Right atrium auricular region (tissue), 2 donors: ENCODE measurements at places on chromosomes 3 and 15. TPM values are rescaled to one million over a fixed set of nuclear protein-coding genes. Genes with fewer than 3 reads are reported as not detected.

FBXL2 gene
- 2.0 TPM for total RNA-seq

DNA sequence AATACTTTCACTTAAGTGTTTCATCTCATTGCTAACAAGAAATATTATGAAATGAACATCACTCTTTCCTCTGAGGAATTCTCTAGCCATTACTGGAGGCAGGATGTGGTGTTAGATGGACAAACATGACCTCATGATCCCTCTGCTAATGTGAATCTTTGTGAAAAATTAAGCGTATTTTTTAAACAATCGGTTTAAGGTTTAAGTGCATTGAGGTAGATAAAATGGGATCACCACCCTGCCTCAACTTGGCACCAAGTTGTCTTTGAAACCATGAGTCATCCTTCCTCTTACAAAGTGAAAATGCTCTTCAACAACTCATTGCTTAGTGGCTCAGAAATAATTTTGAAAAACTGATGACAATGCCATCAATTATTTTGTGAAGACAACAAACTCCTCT, 76.0 kb upstream of the DCBLD2 start:
- H3K36me3 ChIP-seq, result no peaks in the 10 kb centered on the region
- no peak for DNase-seq
- H3K4me3 ChIP-seq, result no peak overlapping the region
- H3K27me3 ChIP-seq, result no peaks in the 10 kb centered on the region

MESP2 gene
- total RNA-seq, result not detected

DNA sequence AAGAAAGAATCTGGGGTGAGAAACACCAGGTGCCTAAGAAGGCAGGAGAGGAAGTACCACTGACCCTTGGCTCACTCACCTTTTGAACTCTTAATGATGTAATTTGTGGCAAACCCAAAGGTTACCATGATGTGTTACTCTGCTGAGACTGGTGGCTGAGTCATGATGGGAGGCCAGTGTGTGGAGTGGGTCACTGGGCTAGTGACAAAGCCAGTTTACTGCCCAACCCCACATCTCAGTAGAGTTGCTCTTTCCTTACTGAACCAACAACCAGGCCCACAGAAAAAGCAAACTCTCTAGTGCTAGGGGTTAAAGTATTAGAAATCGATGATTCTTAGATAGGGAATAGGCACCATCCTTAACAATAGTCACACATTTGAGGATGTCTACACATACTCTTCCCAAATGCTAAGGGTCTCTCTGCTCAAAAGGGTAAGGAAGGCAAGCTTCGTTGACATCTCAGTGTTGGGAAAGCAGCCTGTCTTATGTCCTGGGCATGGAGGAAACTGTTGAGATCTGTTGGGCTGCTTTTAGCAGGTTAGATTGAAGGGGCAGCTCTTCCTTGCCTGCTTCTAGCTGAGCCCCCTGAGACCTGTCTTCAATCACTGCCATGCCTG, 3.1 kb downstream of the RBP2 start:
- H3K36me3 ChIP-seq, result no peaks in the 10 kb centered on the region
- H3K27me3 ChIP-seq, result no peaks in the 10 kb centered on the region
- H3K27ac ChIP-seq, result no peak overlapping the region
- no peak overlapping the region for H3K4me3 ChIP-seq
- peaks cover 7% of the 10 kb centered on the region for H3K4me1 ChIP-seq
- no peak for DNase-seq

DNA sequence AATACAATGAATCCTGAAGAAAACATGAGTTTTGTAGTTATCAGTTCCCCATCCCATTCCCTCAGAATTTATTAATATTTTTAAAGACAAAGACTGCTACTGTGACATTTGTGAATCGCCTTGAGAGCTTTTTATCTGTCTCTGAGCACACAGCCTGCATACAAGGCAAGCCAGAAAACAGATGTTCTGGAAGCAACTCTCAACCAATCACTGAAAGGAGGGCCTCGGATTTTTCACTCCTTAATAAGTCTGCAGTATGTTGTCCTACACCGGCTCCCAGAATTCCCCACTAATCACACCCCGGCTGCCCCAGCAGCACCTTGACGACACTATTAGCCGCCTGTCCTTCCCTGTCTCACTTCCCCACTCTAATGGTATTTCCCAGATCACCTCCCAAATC, 138.5 kb downstream of the ZNF621 start:
- no peaks in the 10 kb centered on the region for H3K4me1 ChIP-seq

DNA sequence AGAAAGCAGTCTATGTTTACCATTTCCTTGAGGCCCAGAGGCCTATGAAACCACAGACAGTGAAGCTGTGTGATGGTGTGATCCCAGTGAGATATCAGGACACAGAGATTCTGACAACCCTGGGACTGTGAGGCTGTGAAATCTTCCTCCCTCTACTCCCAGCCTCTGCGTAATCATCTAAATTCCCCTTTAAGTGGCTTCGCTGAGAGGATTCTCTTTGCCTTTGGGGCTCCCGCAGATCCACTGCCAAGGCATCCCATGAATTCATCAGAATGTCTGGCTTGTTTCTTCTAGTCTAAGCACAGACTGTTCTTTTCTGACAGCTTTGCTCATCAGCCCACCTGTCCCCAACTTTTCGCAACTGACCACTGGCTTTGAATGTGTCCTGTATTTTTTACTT, 901.2 kb upstream of the NR2F2 start:
- H3K27me3 ChIP-seq, result no peaks in the 10 kb centered on the region
- no peak for DNase-seq
- no peak overlapping the region for H3K27ac ChIP-seq
- no peak overlapping the region for H3K4me3 ChIP-seq
- H3K36me3 ChIP-seq, result no peaks in the 10 kb centered on the region

DNA sequence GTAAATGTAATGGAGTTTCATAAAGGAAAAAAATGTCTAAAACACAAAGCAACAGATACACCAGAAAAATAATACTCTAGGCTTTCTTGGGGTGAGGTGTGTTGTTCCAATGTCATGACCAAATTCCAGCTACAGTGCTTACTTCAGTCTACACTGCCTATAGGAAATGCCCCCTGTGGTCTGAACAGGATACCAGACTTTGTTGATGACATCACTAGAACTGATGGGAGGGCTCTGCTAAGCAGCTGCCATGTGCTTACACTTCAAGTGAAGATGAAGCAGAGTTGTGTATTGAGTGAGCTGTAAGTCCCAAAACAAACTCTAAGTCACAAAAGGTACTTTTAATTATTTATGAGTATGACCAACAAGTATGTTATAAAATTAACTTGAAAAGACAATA, 456.1 kb upstream of the IL12A start:
- no peak for DNase-seq
- no peaks in the 10 kb centered on the region for H3K27me3 ChIP-seq

DNA sequence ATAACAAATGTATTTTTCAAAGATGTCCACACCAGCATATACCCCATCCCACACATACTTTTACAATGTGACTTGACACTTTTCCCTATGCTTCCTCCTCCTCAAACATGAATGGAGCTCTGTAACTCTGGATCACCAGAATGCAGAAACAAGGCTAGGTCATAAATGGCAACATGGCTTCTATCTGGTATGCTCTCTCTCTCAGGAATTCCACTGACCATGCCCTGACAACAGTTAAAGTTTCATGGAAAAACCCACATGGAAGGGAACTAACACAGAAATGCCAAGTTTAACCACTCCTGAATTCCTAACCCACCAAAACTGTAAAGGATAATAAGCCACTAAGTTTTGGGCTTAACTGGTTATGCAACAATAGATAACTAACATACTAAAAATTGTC, 19.9 kb downstream of the MYO9A start:
- no peaks in the 10 kb centered on the region for H3K36me3 ChIP-seq
- DNase-seq, result no peak
- H3K27ac ChIP-seq, result no peak overlapping the region

NR1I2 gene
- total RNA-seq, result 0.82 TPM

EIF2A gene
- total RNA-seq, result 86.7 TPM

GRCh38 chr3:123244128-123244527, 42.4 kb downstream of the SEC22A start:
- no peak for DNase-seq
- no peaks in the 10 kb centered on the region for H3K27me3 ChIP-seq
- no peak overlapping the region for H3K27ac ChIP-seq
- no peak overlapping the region for H3K4me3 ChIP-seq
- H3K36me3 ChIP-seq, result peaks cover 3% of the 10 kb centered on the region

OR5K2 gene
- total RNA-seq, result not detected

- H3K4me3 ChIP-seq, result no peak overlapping the region
- H3K4me1 ChIP-seq, result peaks cover 27% of the 10 kb centered on the region
- no peak for DNase-seq
- H3K27ac ChIP-seq, result peak overlapping the region; percentile 42
Measured at GRCh38 chr3:126961791-126962461, 21.0 kb upstream of the PLXNA1 start.

DNA sequence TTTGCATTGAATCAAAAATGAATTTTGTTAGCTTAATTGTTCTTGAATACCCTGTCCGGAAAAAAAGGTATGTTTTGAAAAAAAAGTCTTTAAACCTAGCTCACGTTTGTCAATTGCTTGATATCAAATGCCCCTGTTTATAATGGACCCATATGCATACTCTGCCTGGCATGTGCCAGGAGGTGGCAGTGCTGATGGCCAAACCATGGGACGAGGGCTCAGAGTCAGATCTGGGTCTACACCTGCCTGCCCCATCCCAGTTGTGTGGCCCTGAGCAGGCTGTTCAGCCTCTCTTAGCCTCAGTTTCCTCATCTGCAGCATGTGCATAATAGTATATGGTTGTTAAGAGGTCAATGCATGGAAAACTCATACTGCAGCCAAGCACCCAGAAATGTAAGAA, 38.8 kb downstream of the PRKCD start:
- no peak overlapping the region for H3K4me3 ChIP-seq
- no peaks in the 10 kb centered on the region for H3K27me3 ChIP-seq
- no peak for DNase-seq
- no peaks in the 10 kb centered on the region for H3K36me3 ChIP-seq
- H3K27ac ChIP-seq, result no peak overlapping the region
- H3K4me1 ChIP-seq, result peaks cover 14% of the 10 kb centered on the region

DNA sequence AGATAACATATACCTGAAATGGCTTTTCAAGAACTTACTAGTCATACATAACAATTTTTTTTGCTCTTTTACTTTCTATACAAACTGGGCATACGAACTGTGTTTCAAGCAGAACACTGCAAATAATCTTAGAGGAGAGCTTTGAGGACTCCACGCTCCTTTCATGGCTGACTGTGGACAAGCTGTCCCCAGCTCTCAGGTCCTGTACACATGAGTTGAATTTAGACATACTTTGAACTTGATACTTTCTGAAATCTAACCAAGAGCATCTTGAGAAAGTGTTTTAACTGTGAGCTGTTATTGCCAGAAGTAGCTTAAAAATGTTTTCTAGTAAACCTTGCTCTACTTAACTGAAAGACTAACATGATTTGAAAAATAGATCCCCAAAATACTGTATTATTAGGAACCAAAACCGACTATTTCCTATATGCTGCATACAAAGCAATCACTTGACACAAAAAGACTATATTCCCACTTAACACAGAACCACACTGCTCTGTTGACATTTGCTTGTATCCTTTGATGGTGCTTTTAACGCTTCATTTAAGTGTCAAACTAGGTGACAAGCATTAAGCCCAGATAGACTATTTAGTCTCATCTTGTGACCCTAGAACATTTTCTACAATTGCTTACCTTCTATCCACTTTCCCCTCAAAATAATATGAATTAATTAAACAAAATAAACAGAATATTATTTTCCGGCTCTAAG, 755.8 kb downstream of the ROBO1 start:
- H3K4me3 ChIP-seq, result no peak overlapping the region
- no peak overlapping the region for H3K27ac ChIP-seq
- DNase-seq, result no peak

DNA sequence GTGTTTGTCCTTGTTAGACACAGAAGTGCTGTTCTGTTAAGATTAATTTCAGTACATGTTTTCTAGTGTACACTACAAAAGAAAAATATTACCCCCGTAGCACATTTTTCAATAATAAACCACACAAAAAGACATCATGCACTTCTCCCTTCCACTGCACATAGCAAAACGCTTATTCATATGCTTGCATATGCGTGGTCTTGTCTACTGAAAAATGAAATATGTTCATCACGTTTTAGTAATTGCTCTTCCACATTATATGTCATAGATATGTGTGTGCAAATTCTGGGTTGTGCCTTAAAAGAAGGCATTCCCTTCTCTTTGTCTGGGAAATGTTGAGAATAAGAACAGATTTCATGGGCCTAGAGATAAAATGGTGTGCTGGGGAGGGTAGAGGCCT, 353.9 kb downstream of the NSUN3 start:
- no peak for DNase-seq
- H3K4me3 ChIP-seq, result no peak overlapping the region
- H3K27me3 ChIP-seq, result no peaks in the 10 kb centered on the region
- H3K4me1 ChIP-seq, result no peaks in the 10 kb centered on the region
- no peaks in the 10 kb centered on the region for H3K36me3 ChIP-seq

CAV3 gene
- 22.9 TPM for total RNA-seq

GRCh38 chr3:10339376-10339955, 18.6 kb upstream of the SEC13 start:
- H3K27ac ChIP-seq, result no peak overlapping the region
- H3K4me3 ChIP-seq, result no peak overlapping the region
- no peak for DNase-seq

GOLGA8S gene
- 0.33 TPM for total RNA-seq

TEX55 gene
- total RNA-seq, result not detected

DNA sequence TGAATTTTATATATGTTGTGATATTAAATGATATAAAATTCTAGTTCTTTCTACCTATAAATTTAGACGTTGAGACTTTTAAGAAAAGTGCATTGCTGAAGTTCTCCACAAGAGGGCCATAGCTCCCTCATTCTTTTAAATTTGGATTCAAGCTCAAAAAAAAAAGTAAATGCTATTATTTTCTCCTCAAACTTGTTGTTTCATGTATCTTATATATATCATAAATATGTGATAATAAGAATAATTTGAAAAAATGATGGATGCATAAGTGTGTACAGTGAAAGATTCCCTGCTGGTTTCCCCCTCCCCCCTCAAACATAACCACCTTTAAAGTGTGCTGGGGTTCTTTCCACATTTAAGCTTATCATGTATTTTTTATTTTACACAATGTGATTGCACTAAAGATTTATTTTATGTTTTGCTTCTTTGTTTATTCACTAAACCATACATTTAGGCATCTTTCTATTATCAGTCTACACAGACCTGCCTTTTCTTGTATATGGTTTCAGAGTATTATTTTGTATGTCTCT, 769.4 kb upstream of the GOLIM4 start:
- no peak for DNase-seq
- H3K4me1 ChIP-seq, result no peaks in the 10 kb centered on the region
- no peak overlapping the region for H3K4me3 ChIP-seq
- no peaks in the 10 kb centered on the region for H3K36me3 ChIP-seq
- no peak overlapping the region for H3K27ac ChIP-seq

DNA sequence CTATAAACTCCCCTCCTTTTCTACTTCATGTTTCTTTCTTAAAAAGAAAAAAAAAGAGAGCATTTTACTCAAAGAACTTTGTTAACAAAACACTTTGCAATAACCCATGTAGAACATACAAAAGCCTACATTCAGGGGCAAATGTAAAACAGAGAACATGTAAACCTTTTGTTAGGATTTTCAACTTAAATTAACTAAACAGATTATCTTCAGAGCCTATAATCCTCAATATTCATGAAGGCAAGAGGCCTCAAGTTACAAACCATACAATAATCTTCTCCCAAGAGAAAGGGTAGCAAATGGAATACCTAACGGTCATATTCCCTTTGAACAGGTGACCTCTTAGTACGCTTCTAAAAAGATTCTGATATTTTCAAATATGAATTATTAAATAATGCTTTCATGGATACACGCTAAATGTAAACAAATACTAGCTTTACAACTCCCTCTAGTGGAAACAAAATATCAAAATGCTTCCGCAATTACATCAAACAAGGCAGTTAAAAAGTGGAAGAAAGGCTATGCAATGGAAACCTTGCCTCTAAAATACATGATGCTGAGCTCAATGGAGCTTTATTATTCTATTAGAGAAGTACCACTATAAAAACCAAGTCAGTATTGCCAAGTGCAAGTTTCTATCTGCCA, 9.9 kb downstream of the CEP152 start:
- DNase-seq, result no peak
- H3K36me3 ChIP-seq, result no peaks in the 10 kb centered on the region
- no peaks in the 10 kb centered on the region for H3K4me1 ChIP-seq
- H3K27ac ChIP-seq, result no peak overlapping the region
